G401 (cell line): ENCODE measurements at places on chromosomes 3 and 15. TPM values are rescaled to one million over a fixed set of nuclear protein-coding genes. Genes with fewer than 3 reads are reported as not detected.

GRCh38 chr3:113428581-113428980, 12.7 kb downstream of the CFAP44 start:
- no peak for DNase-seq

LSM3 gene
- total RNA-seq: 25.2 and 33.1 TPM in 2 replicates

- DNase-seq: no peak
These were observed at the start of gene TM6SF1 for GRCh38 chr15:83106994-83107840. Gene TM6SF1, plus strand, starts transcription at chr15:83107645. Its CDS starts 36 bp downstream, at chr15:83107681.

VGLL3 gene
- not detected in 2 replicates for total RNA-seq
